ENCODE measurements at places on chromosomes 6 and 20.

GRCh38 chr6:92188016-92188415 is 1231.3 kb downstream of the EPHA7 start:
- no peak for DNase-seq

DNA sequence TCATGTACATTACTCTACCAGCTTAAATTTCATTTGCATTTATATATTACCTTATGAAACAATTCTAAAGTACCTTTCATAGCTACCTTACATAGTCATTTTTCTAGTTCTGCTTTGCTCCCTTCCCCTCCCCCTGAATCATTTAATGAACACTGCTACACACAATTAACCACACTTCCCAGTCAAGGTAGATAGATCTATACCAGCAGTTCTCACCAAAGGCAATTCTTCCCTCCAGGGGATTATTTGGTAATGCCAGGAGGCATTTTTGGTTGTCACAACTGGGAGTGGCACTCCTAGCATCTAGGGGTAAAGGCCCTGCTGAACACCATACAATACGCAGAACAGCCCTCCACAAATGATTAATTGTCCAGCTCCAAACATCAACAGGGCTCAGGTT is 143.9 kb upstream of the SHLD1 start:
- no peak for DNase-seq

GRCh38 chr6:109336221-109336961 is 45.9 kb downstream of the CD164 start:
- DNase-seq, result no peak

DNA sequence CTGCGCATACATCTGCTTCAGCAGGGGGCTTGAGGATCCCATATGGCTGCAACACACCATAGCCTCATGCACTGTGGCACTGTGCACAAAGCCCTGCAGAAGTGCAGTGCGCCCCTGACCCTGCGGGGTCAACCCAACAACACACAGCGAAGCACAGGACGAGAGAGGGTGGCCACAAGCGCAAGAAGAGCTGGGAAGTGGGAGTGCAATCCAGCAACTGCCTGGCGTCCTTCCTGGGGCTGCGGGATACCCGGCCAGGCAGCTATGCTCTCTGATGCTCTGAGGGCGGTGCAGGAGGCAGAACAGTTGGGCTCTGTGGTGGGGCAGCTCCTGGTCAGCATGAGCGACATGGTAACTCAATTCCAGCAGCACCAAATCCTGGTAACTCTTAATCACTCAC is 5.6 kb upstream of the ACSS1 start:
- DNase-seq, result no peak

- DNase-seq, result no peak
Observed at GRCh38 chr20:4946986-4947385, 54.3 kb downstream of the SLC23A2 start.

- DNase-seq, result no peak
Observed at GRCh38 chr20:31781945-31782344, 37.2 kb upstream of the MYLK2 start.

- DNase-seq, result no peak
Observed at GRCh38 chr6:113172531-113172966, 684.6 kb upstream of the MARCKS start.

- DNase-seq, result no peak
Observed at GRCh38 chr6:66478705-66479104, 771.7 kb upstream of the EYS start.

GRCh38 chr6:103047567-103047966 is 1654.1 kb downstream of the GRIK2 start:
- no peak for DNase-seq

- no peak for DNase-seq
Observed at GRCh38 chr6:129130959-129131681, 248.2 kb downstream of the LAMA2 start.

- DNase-seq, result no peak
Observed at GRCh38 chr6:136371959-136372358, 82.3 kb upstream of the BCLAF1 start.

DNA sequence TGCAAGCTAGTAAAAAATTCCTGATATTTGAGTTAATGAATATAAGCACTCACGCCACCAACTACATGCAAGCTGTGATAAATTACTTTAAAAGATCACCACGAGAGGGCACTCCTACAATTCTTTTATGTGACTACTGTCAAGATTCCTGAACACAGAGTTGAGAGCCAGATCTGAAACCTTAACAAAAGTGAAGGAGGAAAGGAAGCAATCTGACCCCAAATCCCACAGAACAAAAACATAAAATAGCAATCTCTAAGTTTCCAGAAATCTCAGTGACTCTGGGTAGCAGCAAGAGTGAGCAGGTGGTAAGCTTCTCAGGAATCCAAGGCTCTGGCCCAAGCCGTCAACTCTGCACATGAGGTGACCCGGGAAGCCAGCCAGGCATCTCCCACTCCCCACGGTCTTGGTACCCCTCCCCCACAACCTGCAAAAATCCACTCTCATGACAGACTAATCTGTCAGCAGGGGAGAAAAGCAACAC is 55.1 kb downstream of the STAU1 start:
- no peak for DNase-seq

DNA sequence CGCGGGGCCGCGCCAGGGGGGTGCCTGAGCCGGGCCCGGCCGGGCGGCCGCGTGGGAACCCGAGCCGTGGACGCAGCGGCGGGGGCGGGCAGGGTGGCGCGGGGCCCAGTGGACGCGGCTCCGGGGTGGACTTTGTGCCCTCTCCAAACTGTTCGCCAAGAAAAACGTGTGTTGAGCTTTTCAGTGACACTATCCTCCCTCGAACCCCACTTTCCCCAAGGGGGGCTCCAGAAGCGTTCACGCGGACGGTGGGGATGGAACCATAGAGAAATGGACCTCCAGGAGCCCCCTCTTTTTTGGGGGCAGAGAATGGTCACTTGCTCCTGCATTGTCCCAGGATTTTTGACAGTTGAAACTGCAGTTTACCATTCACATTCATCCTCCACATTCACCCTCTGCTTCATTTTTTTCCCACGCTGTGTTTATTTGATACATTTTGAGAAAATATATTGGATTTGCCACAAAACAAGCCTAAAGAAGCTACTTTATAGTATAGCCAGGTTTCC is 2.9 kb upstream of the HIVEP1 start:
- no peak for DNase-seq

DNA sequence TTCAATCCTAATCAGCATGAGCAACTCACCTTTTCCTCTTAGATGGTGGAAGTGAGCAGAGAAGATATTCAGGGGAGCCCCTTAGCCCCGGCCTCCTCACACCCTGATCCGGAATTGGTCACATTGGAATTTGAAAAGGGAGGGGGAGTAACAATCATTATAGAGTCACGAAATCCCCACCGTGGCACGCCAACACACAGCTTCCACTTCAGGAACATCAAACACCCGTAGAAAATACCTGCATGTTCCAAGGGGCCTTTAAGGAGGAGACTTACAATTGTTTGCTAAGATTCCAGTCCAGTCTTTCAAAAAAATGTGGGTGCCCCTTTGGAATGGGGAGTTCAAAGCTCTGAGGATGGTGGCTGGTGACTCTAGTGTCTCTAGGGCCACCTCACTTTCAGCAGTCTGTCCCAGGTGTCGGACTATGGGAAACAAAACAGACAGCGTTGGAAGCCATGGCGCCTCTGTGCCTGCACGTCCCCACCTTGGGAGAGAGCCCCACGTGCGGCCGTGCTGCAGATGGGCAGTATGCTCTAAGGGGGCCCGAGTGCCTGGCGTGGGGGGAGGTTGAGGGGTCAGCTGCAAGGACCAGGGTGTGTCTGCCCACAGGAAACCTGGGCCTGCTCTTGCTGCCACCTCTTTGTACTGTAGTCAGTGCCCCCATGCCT is 2.4 kb downstream of the CD93 start:
- no peak for DNase-seq

DNA sequence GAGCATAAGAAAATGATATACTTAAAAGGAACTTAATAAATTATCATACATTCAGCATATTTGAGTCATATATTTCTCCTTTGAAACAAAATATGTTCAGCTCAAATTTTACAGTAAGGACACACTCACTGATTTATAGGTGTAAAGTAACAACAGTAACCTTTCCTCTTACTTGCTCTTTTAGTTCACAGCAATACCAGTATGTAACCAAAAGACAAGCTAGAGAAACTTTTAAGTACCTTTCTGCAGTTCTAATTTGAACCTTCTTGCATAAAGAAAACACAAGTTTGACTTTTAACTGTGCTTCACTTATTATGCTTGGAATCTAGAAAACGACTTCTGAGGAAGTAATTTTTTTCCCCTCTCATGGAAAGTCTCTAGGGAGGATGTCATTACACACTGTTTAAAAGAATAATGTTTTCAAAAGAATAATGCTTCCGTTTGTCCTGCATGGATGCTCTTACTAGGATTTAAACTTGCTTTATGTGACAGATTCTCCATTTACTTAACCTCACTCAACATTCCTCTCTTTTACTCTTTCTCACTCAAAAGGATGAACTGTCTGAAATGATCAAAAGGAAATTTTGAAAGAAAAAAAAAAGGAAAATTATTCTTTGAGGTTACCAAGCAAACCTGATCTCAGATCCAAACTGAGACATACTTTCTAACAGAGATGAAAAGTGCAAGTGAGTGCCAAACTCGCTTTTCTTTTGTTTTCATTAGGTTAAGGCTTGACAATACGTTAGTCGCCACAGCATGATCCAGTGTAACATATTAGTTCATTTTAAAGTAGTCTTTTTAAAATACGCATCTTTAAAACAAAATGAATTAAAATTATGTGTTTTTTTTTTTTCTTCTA is 22.4 kb upstream of the CALHM6 start:
- DNase-seq, result no peak

- no peak for DNase-seq
Observed at GRCh38 chr6:138307816-138308730, 69.6 kb upstream of the SMIM28 start.

GRCh38 chr20:19851861-19852260 is 93.8 kb downstream of the RIN2 start:
- DNase-seq, result no peak

GRCh38 chr6:91273729-91274128 is 686.9 kb upstream of the MAP3K7 start:
- DNase-seq, result no peak

DNA sequence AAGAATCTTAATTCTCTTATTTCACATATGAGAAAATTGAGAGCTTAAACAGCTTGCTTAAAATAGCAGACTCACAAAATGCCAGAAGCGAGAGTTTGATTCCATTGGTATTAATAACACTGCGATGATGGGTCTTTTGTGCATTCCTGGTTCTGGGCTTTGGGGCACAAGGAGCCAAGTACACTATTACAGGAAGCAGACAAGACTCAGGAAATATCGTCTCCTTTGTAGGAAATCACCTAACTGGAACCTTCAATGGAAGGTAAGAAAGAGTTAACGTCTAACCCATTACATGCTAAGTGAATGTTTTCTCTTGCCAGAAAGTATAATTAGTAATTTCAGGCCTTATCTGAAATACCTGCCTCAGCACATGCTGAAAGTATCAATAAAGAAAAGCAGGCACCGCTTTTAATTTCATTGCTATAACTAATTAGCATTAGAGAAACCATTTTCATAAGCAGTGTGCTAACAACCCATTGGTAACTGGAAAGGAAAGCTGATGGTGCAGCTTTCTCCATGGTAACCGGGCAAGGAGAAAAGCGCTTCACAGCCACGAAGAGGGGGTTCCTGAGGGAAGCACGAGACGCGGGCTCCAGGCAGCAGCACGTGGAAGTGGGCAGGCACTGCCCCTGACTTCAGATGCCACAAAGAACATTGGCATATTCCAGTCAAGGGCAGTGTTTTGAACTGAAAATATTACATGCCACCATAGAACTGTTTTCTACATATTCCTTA is 206.7 kb upstream of the AGPAT4 start:
- no peak for DNase-seq

DNA sequence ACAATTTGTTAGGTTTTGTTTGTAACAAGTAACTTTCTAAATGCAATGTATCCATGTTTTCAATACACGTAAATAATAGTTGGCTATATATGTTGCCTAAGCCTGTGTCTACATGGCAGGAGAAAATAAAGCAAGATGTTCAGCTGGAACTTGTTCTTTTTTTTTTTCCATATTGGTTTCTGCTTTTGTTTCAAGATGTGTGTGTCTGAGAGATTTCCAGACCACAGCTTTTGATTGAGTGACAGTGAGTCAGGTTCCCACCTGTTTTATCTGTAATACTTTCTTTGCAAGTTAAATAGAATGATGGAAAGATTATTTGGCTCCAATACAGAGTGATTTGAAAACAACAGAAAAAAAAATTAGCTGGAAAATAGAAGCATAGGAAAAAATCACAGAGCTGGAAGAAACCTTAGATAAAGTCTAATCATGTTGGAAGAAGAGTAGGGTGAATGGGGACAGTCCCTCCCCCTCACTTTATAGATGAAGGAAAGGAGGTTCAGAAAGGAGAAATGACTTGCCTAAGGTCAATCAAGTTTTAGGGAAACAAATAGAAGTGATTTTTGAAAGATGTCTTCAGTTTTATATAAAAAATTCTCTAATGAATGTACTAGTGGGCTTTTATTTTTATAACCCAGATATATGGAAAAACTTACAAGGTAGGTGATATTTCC is 150.9 kb upstream of the STMND1 start:
- DNase-seq, result no peak

- no peak for DNase-seq
Observed at GRCh38 chr20:10610251-10610650, 63.5 kb downstream of the JAG1 start.

DNA sequence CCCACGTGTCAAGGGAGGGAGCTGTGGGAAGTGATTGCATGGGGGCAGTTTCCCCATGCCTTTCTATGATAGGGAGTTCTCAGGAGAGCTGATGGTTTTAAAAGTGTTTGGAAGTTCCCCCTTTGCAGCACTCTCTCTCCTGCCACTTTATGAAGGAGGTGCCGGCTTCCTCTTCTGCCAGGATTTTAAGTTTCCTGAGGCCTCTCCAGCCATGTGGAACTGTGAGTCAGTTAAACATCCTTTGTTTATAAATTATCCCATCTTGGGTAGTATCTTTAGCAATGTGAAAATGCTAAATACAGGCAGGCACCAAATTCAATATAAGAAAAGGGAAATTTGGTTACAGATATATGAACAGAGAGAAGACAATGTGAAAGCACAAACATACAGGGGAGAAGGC is 96.4 kb upstream of the EPHA7 start:
- no peak for DNase-seq

- no peak for DNase-seq
Observed at GRCh38 chr20:58845706-58846105, 5.0 kb downstream of the GNAS-AS1 start.

DNA sequence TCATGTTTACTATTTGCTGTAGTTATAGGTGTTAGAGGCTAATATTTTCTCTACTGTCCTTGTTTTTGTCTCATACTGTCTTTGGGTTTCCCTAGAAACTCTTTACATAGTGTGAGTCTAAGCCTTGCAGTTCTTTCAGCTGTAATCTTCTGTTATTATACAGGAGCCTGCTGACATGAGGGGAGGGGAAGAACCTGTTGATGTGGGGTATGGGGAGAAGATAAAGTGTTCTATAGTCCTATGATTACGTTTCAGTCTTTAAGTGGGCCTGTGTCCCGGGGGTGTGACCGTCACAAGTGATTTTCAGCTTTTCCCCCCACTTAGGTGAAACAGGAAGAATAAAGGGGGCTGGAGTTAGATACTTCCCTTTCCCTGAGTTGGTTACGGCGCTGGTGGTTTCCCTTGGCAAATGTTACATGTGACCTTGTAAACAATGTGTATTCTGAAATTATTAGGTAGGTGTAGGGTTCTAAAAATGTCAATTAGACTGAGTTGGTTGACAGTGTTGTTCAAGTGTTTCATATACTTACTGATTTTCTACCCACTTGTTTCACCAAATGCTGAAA is 41.3 kb downstream of the REV3L start:
- no peak for DNase-seq

GRCh38 chr6:14380901-14381828 is 263.6 kb downstream of the CD83 start:
- no peak for DNase-seq
